Erythroblast (primary cell): ENCODE measurements at places on chromosomes 12 and 14.

DNA sequence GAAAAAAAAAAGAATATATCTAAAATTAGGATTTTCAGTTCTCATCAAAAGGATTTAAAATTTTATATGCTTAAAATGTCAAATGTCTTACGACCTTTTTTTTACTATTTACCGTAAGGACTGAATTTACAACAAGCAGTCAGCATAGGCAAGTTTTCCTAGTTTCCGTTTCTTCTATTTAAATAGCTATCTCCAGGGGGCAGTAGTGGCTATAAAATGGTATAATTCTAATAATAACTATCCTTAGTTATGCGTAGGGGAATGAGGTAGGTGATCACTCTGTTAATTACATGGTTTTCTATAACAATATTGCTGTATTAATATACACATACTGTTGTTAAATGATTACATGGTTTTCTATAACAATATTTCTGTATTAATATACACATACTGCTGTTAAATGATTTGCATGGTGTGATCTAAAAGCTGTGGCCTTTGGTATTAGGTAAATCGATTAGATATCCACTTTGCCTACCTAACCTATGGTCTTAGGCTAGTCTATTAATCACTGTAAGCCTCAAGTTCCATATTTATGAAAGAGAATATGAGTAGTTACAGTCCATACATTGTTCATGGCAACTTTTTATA is 217.7 kb upstream of the PDZRN4 start:
- peak; percentile 14 for DNase-seq

GRCh38 chr12:19688532-19688931 is 249.2 kb downstream of the AEBP2 start:
- no peak for DNase-seq

DNA sequence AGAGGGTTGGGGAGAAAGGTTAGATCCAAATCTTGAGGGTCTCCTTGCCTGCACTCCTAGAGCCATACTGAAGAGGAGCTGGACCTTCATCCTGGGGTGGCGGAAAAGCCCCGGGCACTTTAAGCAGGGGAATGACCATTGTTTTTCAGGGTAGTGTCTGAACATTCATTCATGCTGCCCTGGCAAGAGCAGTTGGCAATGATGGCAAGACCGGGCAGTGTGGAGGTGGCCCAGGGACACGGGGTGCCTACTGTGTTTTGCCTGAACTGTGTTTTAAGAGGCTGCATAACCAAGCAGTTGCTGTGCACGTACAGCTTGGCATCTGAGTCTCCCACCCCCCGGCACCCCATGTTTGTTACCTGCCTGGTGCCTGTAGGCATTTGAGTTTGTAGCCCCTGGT is 14.7 kb downstream of the TPCN1 start:
- DNase-seq = no peak

DNA sequence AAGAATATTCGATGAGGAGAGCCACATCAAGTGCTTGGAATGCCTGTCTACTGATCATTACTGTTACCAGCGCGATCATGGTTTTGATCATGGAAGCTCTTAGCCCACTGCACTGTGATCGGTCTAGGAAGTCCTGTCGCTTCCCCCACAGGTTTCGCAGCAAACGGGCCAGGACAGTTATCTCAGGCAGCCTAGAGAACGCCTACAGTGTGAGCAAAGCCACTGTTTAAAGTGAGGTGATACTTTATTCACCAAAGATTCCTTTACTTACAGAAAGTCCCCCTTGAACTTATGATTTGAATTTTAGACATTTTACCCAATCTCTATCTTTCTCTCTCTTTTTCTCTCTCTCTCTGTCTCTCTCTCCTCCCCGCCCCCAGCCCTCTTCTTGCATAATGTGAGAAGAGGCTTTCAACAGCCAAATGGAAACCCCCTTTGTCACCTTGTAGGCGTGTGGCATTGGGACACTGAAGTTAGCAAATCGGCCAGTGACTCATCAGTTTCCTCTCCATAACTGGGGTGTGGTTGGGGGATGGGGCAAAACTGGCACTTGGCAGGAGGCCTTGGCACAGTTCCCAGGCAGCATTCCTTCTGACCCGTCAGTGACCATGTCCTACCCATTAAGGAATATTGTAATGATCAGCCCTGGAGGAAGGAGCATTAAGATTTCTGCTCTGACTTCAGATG is 214.8 kb downstream of the CHST11 start:
- DNase-seq = peak; percentile 91

GRCh38 chr12:114876968-114877680 is 193.1 kb upstream of the TBX3 start:
- DNase-seq = no peak

DNA sequence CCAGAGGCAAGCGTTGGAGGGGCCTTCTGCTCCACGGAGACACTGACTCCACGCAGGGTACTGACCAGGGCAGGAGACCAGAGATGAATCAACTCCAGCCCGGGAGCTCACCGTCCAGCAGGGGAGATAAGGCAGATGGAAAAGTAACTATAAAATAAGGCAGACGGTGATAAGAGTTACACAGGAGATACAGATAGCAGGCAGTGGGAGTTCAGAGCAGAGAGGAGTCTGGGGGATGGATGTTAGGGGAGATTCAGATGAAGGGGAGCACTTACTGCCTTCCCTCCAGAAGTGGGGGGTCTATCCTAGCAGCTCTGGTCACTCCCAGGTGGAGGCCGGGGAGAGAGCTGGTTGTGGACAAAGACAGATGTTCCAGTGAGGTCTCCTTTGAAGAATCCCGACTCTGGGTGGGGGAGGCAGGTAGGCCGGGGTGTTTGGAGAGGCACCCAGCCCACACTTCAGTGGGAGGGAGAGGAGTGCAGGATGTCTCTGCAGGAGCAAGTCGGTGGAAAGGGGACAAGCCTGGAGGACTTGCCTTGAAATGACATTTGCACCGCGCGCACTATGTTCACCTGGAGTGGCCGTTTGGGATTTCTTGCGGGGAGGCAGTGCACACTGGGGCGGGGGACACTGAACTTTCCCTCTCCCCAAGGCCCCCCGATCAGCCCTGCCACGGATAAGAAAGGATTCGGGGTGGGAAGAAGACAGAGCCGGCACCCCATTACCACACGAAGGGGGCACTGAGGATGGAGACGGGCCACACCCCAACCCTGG is 1.2 kb downstream of the PITPNM2 start:
- peak; percentile 74 for DNase-seq

- no peak for DNase-seq
Measured at GRCh38 chr14:85333313-85333712, 196.6 kb upstream of the FLRT2 start.

DNA sequence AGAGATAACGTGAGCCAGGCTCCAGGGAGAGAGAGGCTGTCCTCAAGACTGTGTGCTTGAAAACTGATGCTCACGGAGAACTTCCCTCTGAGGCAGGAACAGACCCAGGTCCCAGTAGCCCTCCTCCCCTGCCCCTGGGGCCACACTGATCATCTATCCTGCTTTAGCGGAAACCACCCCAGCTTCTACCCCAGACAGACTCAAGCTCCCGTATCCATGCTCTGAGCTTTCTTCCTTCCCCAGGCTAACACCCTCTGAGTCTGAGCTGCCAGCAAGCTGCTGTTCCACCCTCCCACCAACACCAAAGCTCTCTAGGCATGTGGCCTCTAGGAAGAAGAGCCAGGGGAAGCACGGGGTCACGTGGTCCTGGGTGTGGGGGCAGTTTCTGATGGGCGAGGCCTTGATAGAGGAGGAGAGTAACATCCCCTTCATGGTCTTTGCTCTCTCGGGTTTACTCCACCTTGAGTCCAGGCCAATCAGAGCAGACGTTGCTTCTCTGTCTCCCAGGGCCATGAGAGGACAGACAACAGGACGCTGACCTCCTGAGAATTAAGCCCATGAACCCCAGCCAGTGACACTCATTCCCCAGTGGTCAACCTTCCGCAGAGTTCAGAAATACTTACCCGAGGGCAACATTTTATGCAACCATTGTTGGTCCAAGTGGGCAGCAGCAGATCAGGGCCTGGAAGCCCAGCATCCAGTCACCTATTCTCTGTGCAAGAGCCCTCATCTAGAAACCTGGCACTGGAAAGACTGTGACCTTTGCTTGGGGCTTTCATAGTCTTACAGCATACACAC is 1.4 kb downstream of the PCK2 start:
- peak; percentile 92 for DNase-seq

- no peak for DNase-seq
Measured at GRCh38 chr12:125487336-125487735, 422.1 kb downstream of the AACS start.

- no peak for DNase-seq
Measured at GRCh38 chr14:100433428-100433814, 110.3 kb downstream of the SLC25A47 start.

- no peak for DNase-seq
Measured at GRCh38 chr12:97300891-97301290, 161.7 kb upstream of the RMST start.
